ENCODE measurements at places on chromosomes 1 and 21. TPM values are rescaled to one million over a fixed set of nuclear protein-coding genes. Genes with fewer than 3 reads are reported as not detected.

The TBX19 gene
- 0.28 TPM for total RNA-seq

The TMCC2 gene
- total RNA-seq, result 2.0 TPM

DNA sequence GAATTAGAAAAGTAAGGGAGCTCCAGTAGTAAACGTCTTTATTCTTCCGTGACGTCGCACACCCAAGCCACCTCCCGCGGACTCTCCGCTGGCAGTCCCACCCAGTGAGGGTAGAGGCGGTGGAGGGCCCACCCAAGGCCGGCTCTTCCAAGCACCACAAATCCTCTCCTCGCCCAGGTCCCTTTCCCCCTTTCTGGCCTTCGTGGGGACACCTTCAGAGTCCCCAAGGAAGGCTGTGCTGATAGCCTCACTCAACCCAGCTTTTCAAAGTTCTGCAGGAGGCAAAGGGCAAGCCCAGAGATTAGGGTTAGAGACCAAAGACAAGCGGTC, 349 bp upstream of the GPN2 start:
- peaks cover 10% of the 10 kb centered on the region for H3K4me1 ChIP-seq
- no peak for DNase-seq
- peaks cover 52% of the 10 kb centered on the region for H3K36me3 ChIP-seq
- H3K27me3 ChIP-seq, result no peaks in the 10 kb centered on the region
- H3K27ac ChIP-seq, result peak overlapping the region; percentile 67

GRCh38 chr1:182084487-182085316, 23.2 kb upstream of the ZNF648 start:
- H3K36me3 ChIP-seq, result no peaks in the 10 kb centered on the region
- no peak overlapping the region for H3K4me3 ChIP-seq
- H3K27me3 ChIP-seq, result no peaks in the 10 kb centered on the region
- H3K27ac ChIP-seq, result no peak overlapping the region
- H3K4me1 ChIP-seq, result no peaks in the 10 kb centered on the region

DNA sequence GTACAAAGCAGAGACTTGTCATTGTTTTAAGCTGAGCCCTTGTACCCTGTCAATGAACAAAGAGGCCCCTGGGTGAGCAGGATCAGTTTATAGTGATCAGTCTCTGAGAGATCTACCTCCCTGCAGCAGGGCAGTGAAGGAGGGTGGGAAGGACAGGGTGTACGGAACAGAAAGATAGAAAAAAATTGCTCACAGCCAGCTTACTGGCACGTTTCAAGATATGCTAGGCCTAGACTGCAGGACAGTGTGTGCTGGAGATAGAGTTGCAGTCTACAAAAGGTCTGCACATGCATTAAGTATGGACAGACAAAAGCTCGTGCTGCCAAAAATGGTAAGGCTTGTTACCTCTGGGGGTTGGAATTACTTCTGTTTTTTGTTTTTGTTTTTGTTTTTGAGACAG, 34.6 kb downstream of the OVAAL start:
- no peak overlapping the region for H3K27ac ChIP-seq
- no peaks in the 10 kb centered on the region for H3K27me3 ChIP-seq
- H3K36me3 ChIP-seq, result no peaks in the 10 kb centered on the region
- H3K4me3 ChIP-seq, result no peak overlapping the region
- no peak for DNase-seq

Data from IMR-90 (cell line).